Stimulated activated CD8-positive, alpha-beta memory T cell treated with anti-CD3 and anti-CD28 coated beads, Interleukin-4, amount 100 ng/mL, for 1 hour (primary cell): ENCODE measurements at places on chromosomes 16 and 17.

GRCh38 chr16:67509016-67509415 is 19.6 kb upstream of the RIPOR1 start:
- DNase-seq: no peak

- DNase-seq: no peak
Observed at GRCh38 chr16:89548344-89549006, 12.0 kb upstream of the RPL13 start.

- DNase-seq: no peak
Observed at GRCh38 chr16:73321853-73322252, 273.9 kb upstream of the ZFHX3 start.

DNA sequence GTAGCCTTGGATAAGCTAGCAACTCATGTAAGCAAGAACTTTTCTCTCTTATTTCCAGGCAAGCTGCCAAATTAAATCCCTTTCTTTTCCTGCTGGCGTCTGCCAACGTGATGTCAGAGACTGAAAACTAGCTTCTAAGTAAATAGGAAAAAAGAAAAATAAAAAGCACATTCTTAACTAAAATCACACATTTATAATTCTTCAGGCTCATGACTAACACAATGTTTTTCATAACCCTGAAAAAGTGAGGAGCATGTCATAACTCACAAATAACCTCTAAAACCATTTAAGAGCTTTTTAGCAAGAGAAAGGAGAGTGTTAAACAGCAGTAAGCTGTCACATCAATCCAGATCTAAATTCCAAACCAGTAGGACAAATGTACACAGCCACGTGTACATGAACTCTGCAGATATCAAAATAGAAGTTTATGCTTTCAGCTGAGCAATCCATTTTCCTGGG is 110.0 kb downstream of the N4BP1 start:
- DNase-seq: no peak

DNA sequence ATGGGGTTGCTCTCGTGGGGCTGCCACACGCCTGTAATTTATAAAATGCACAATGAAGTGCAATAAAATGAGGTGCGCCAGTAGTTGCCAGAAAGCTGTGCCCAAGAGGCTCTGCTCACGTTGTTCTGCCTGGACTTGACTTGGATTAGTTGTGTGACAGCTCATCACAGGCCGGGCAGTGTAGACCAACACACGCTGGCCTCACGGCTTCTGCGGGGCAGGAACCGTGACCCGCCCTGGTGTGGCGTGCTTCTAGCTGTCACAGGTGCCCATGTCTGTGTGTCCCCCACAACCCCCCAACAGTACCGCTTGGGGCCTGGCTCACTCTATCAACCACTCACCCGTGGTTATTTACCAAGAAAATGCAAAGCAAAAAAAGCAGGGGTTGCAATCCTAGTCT is 112.2 kb upstream of the ZNF750 start:
- DNase-seq: no peak

- DNase-seq: no peak
Observed at GRCh38 chr17:66025551-66025950, 166.4 kb downstream of the CEP112 start.

GRCh38 chr16:55570159-55570558 is 3.7 kb downstream of the CAPNS2 start:
- DNase-seq: no peak

GRCh38 chr16:50202926-50203624 is 50.0 kb downstream of the TENT4B start:
- DNase-seq: no peak

GRCh38 chr16:11687601-11688519 is 19.6 kb downstream of the SNN start:
- no peak for DNase-seq

DNA sequence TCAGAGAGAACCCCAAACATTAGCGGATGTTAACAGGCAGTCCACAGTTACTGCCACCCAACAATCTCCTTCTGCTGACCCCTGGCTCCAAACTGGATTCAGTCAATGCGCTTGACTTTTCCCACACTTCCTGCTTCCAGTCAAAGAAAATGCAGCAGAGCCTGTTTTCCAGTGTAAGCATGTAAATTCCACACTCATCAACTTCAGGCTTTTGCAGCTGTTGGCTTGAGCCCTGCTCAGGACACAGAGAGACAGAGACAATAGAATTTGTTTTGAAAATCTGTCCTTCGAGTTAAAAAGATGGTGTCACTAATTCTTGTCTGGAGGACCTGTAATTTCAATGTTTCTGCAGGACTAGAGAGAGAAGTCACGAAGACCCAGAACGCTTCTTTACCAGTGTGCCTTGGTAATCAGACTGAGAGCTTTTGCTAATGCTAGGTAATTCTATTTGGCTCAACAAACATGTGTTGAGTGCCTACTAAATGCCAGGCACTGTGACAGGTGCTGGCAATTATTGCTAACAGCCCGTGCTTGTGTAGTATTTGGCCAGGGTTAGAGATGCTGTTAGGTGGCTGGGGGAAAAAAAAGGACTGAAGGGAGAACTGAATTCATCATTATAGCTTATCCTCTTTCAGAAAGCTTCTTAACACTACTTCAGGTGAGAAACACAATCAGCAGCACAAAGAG is 32.5 kb downstream of the HOXB1 start:
- DNase-seq: no peak

- DNase-seq: no peak
Observed at GRCh38 chr17:63841350-63842172, 924 bp downstream of the SMARCD2 start.

DNA sequence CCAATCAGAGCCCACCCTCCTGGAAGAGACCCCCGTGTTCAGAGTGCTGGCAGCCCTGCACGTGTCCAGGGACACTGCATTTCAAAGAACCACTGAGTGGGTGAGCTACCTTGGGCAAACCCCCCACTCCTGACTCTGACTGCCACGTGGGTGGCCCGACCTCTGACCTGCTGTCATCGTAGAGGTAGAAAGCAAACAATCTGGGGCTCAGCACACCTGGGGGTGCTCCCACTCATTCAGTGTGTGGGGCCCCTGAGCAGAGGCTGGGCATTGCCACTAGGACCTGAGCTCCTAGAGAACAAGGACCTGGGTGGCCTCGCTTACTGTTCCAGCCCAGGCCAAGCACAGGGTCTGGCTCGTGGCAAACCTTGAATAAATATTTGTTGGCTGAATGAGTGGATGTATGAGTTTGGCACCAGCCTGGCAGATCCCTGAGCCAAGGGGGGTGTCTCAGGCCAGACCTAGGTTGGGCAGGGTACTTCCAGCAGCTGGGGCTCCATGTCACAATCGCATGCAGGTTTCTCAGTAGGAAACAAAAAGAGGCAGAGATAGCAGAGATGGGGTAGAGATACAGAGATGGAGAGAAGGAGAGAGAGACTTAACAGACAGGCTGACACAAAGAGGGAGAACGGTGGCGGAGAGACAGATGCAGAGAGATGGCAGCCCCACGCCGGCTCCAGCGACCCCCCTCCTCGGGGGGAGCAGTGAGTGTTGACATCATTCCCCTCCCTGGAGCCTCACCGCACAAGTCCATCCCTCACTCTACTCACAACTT is 5.4 kb upstream of the DRC7 start:
- no peak for DNase-seq

DNA sequence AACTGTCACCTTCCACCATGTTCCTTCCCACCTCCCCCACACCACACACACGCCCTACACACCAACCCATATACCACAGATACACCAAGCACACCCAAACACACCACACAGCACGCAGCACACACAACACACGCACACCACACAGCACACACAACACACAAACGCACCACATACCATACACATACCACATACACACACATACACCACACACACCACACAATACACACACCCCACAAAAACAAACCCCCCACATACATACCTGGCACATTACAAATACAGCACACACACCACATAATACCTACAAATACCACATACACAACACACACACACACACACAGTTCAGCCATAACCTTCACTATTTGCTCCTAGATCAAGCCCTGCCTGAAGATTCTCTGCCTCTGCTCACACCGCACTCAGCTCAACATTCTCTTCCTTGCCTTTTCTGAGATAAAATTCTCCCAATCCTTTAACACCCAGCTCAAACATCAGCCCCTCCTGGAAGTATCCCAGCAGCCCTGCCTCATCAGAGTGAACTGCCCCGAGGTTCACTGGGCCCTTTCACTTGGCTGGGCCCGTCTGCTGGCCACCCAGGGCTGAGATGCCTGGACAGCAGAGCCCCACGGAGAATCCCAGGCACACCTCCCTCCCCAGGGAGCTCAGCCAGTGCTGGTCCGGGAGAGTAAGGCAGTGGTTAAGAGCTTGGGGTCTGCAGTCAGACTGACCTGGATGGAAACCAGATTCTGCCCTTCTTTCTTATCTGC is 31.9 kb upstream of the CPNE2 start:
- no peak for DNase-seq

DNA sequence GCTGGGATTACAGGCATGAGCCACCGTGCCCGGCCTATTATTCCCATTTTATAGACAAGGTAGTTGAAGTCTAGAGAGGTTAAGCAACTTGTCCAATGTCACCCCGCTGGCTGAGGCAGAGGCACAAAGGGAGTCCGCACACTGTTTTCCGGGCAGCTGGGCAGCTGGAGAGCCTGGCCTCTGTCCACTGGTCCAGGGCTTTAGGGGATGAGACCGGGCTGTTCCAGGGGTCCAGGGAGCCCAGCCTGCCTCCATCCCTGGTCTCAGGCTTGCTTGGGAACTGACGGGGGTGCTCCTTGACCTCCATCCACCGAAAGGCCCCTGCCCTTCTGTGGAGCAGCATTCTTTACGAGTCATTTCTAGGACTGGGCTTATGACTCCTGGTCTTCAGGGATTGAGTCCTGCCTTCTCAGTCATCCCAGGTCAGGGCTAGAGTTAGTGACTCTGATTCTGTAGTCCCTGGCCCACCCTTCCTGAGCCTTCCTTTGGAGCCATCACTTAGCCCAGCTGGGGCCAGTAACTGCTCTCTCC is 37.5 kb downstream of the SOCS3 start:
- DNase-seq: no peak

DNA sequence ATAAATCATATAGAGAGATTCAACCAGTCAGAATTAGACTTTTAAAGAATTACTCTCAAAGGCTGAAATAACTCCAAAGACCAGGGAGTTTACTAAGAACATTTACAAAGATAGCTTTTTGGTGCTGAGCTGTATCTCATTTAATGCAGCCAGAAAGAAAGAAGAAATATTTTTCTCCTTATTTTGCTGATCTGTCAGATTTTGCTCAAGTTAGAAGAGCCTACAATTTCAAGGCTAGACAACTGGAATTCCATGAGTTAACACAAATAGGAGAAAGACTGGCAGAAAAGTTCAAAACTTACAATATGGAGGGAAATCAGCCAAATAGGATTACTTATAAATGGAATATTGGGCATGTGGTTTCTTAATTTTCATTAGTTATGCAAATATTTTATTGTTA is 6.1 kb upstream of the SLFN12 start:
- no peak for DNase-seq

DNA sequence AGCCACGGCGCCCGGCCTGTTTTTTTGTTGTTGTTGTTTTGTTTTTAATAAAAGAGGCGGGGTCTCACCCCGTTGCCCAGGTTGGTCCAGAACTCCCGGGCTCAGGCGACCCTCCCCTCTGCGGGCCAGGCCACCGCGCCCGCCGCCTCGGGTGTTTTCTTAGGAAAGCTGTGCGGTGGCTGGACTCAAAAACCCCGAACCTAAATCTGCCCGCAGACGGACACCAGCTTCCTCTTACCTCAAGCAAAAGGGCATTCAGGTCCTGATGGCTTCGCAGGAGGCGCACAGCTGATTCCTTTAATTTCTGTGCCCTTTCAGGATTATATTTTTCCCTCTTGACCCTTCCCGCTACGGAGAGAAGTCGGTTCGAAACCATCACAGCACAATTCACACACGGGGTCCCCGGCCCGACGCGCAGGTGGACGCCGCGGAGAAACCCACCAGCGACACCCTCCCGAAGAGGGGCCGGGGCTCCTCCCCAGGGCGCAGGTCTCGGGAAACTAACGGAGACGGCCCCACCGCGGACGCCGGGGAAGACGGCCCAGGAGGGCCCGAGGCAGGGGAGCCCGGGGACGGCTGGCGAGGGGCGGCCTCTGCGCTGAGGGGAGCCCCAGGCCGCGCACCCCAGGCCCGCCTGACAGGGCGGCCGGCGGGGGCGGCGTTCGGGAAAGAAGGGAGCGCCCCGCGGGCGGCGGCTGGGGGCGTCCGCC is 653 bp downstream of the FANCA start:
- no peak for DNase-seq

GRCh38 chr17:67629971-67630320 is 87.8 kb upstream of the NOL11 start:
- no peak for DNase-seq

DNA sequence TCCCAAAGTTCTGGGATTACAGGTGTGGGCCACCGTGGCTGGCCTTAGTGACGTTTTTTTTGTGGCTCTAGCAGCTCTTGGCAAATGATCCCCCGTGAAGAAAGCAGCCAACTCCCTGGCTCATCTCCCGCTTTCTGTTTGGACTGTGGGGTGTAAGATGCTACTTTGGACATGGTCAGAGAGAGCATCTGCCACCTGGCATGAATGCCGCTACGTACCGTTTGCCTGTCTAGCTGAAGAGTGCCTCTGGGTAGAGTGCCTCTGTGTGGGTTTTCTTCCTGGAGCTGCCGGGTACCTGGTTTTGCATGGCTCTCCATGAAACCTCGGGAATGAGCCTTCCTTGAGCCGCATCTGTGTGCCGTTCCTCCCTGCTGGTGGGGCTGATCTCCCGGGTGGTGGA is 34.3 kb downstream of the NDEL1 start:
- no peak for DNase-seq

- DNase-seq: no peak
Observed at GRCh38 chr16:89037261-89038152, 56.1 kb upstream of the ACSF3 start.

DNA sequence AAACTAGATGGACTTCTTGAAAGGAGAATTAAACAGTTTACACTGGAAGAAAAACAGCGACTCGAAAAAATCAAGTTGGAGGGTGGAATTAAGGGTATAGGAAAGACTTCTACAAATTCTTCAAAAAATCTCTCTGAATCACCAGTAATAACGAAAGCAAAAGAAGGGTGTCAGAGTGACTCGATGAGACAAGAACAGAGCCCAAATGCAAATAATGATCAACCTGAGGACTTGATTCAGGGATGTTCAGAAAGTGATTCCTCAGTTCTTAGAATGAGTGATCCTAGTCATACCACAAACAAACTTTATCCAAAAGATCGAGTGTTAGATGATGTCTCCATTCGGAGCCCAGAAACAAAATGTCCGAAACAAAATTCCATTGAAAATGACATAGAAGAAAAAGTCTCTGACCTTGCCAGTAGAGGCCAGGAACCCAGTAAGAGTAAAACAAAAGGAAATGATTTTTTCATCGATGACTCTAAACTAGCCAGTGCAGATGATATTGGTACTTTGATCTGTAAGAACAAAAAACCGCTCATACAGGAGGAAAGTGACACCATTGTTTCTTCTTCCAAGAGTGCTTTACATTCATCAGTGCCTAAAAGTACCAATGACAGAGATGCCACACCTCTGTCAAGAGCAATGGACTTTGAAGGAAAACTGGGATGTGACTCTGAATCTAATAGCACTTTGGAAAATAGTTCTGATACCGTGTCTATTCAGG is 85.0 kb downstream of the C17orf58 start:
- no peak for DNase-seq
